ENCODE measurements at places on chromosomes 3 and 15.
A peak's percentile ranks its signal among the peaks of the same experiment; 100 is the strongest.

- DNase-seq: no peak
Observed at GRCh38 chr15:43275740-43276562, 9.2 kb upstream of the TGM5 start.

GRCh38 chr15:64461721-64462162 lies 1.4 kb downstream of the ZNF609 start:
- no peak for DNase-seq

- peak; percentile 42 for DNase-seq
Observed at GRCh38 chr15:32844118-32844711, 126.4 kb downstream of the GREM1 start.

GRCh38 chr3:186544281-186544680 lies at the start of gene CRYGS:
CRYGS (minus strand) TSS chr3:186544380; CDS start chr3:186544326, 54 bp downstream.
- no peak for DNase-seq

GRCh38 chr15:33013827-33014445 lies 180.6 kb downstream of the FMN1 start:
- no peak for DNase-seq

DNA sequence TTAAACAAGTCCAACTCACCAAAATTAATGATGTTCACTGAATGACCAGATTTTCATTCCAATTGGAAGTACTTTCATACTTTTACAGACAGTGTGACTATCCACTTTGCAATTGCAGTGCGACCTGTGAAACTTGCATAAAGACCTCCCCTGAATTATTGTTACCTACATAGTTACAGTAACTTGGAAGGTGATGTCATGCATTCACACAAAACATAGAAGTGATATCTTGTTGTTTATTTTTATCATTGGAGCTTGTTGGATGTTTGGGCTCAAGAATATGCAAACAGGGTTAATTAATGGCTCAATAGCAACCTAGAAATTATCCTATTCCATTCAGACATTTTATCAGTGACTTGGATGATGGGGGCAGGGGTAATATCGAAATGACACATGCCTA lies 470.9 kb downstream of the MECOM start:
- DNase-seq: no peak
